ENCODE measurements at places on chromosomes 7 and 10.

- DNase-seq = no peak
Observed at GRCh38 chr10:118692872-118693271, 61.9 kb downstream of the CACUL1 start.

DNA sequence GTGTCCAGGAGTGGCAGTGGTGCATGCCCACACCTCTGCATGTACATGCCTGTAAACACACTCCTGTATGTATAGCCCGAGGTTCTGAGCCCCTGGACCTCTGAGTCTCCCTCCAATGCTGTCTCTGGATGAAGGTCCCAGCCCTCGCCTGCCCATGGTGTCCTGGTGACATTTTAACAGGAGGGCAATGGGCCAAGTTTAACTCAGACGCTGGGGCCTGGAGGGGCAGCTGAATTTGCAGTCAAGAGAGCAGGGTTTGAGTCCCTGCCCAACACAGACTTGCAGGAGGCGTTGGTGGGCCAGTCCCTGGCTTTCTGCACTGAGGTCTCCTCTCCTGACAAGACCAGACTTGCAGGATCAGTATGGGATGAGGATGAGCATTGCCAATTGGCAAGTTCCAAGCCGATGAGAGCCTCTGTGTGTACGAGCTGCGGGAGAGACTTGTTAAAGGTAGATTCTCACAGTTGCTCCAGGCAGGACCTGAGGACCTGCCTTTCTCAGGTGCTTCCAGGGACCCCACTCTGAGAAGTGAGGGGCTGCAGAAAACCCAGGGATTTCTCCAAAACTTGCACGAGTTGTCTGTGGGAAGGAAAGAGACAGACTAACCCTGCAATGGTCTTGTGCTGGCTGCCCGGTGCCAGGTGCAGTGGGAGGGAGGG is 141.9 kb downstream of the ELFN1 start:
- DNase-seq = no peak

DNA sequence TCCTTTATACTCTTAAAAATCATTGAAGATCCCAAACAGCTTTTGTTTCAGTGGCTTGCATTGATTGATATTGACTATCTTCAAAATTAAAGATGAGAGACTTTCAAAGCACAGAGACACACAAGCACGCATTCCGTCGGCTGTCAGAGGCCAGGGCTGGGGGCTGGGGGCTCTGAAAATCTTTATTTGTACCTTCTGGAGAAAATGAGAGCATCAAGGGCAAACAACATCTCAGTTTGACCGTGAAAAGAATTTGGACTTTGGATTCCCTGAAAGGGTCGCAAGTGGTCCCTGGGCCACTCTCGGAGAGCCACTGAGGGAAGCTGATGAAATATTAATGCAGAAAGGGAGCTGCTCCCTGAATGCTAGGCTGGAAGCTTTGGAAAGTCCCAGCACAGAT is 96.4 kb downstream of the CHST15 start:
- DNase-seq = no peak

- no peak for DNase-seq
Observed at GRCh38 chr10:2968401-2969058, 98.8 kb upstream of the PFKP start.

GRCh38 chr7:2761131-2761624 is 73.2 kb downstream of the AMZ1 start:
- no peak for DNase-seq

- no peak for DNase-seq
Observed at GRCh38 chr10:45379891-45380540, 6.0 kb downstream of the ALOX5 start.

- no peak for DNase-seq
Observed at GRCh38 chr7:44460325-44460724, 30.1 kb downstream of the NUDCD3 start.

DNA sequence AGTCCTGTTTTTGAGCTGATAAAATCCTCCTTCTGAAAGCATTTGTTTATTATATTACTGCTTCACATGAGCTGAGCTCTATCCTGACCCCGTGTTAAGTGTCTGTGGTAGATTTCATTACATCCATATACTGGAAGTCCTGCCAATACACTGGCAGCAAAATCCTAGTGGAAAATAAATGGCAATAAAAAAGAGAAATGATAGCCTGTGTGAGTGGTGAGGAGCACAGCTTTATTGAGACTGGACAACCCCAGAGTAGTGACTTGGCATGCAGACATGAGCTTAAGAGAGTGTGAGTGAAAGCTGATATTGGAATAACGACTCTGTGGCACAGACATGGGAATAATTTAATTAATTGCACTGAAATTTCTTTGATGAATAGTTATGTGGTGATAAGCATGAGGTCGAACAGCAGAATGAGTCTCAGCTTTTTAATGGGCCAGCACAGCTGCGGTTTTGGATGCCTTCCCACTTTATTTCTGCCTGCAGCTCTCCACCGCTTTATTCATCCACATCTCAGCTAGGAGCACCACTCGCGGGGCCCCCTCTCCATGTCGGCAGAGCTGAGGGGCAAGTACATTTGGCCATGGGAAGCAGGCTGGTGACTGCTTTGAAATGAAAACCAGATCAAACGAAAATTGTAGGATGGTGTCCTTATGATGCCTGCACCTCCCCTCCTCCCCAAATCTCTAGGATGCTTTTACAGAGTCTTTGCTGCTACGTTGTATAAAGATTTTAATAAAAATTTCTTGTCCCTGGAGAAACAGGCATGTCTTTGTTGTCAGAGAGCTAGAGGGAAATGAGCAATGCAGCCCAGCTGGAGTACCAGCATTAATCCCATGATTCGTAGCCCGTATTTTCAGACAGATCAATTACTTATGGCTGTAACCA is 494.3 kb downstream of the AUTS2 start:
- DNase-seq = peak; percentile 15

DNA sequence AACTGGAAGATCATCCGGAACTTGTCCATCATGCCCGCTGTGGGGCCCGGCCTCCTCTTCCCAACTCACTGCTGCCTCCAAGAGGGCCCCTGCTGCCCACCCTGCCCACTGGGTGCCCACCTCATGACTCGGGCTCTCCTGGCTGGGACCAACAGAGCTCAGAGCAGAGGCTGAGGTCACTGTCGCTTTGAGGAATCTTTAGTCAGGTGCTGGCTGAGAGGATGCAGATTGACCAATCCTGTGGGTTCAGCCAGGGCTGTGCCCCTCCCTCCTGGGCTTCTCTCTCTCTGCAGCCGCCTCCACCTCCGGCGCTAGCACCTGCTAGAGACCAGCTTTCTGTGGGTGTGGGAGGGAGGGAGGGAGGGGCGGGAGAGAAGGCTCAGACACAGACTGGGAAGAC is at the start of gene CALHM1:
CALHM1 (minus strand) TSS at position 181 of the 400 bp plus-strand sequence; CDS start at position 32, 149 bp downstream.
- no peak for DNase-seq

GRCh38 chr10:76125900-76126299 is 694.5 kb downstream of the LRMDA start:
- no peak for DNase-seq

- no peak for DNase-seq
Observed at GRCh38 chr10:43318976-43319960, 52.2 kb upstream of the FXYD4 start.

- no peak for DNase-seq
Observed at GRCh38 chr10:124830445-124830844, 28.8 kb downstream of the ABRAXAS2 start.

- DNase-seq = no peak
Observed at GRCh38 chr7:81604808-81605174, 165.1 kb downstream of the HGF start.

GRCh38 chr10:104052431-104052830 is 33.2 kb downstream of the COL17A1 start:
- no peak for DNase-seq

DNA sequence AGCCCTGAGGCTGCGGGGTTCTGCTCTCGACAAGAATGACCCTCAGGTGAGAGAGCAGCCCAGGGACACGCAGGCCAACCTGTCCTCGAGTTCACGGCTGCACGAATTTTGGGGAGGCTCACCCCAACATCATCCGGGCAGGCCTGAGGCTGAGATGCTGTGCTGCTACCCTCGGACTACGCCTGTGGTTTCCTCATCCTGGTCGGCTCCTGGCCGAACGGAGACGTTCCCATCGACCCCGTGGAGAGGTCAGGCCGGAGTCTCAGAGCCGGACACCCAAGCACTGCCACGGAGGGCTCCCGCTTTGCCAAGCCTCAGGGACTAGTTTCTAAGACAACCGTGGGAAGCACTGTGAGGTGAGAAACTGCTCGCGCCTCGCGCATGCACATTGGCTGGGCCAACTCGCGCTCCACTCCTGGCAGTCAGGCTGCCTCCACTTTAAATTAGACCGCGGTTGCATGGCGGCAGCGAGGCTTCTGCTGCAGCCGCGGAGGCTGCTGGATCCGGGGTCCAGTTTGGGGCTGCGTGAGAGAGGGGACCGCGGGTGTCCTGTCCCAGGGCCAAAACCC is 203.4 kb downstream of the ZNF716 start:
- no peak for DNase-seq

DNA sequence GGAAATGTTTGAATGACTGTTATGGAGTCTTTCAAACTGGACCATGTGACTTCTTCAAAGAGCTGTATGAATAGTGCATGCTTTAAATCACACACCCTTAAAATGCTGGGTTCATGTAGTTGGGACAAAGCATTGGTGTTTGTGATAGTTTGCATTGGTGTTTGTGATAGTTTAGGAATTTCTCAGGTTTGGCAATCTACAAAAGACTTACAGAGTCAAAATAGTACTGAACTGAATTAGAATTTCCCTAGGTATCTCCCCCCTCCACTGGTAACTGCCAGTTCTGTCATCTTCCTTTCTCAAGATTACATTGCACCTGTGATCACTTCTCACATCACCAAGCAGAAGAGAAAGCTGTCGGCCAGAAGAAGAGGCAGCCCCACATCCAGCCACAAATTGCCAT is 261.1 kb downstream of the GATA3 start:
- no peak for DNase-seq

DNA sequence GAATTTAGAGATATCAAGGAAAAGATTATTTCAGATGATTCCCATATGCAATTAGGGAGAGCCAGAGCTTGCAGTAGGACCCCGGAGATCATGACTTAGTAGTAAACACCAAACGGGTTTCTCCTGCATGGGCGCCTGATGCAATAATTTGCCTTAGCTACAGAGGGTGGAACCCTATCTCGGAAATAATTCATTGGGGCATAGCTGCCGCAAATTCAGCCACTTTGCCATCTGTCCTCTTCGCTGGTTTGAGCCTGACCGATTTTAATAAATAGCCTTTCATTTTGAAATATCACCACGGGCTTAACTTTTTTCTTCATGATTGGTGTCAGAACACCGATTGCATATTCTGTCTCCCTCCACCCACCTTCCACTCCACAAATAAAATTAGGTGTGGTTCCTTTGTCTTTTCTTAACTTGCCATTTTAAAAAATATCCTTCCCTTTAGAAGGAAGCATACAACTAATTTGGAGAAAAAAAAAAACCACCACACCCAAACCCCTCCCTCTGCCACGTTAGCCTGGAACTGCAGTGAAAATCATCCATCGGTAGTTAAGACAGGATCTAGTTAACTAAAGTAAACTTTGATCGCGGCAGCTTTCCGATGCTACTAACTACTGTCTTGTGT is 1.4 kb downstream of the GARS1 start:
- no peak for DNase-seq

DNA sequence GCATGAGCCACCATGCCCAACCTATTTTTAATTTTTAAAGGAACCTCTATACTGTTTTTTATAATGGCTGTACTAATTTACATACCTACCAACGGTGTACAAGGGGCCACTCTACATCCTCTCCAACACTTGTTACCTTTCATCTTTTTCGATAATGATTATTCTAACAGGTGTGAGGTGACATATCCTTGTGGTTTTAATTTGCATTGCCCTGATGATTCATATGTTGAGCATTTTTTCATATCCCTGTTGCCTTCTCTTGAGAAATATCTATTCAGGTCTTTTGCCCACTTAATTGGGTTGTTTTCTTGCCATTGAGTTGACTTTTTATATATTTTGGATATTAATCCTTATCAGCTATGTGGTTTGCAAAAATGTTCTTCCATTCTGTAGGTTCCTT is 167.0 kb downstream of the CTTNBP2 start:
- no peak for DNase-seq

GRCh38 chr7:68491523-68492358 is 1106.5 kb upstream of the AUTS2 start:
- no peak for DNase-seq

- DNase-seq = no peak
Observed at GRCh38 chr10:118246332-118247295, 95.5 kb downstream of the FAM204A start.

DNA sequence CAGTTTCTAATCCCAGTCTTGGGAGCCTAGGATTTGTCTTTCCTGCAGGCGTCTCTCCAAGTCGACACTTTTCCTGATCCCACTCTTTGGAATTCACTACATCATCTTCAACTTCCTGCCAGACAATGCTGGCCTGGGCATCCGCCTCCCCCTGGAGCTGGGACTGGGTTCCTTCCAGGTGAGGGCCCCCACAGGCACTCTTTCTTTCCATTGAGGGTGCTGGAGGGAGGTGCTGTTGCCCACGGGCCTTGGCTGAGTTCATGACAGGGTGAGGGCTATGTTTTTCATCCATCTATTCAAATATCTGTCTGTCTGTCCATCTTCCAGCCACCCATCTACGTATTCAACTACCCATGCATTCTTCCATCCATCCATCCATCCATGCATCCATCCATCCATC is 12.6 kb downstream of the GHRHR start:
- no peak for DNase-seq

- DNase-seq = peak; percentile 32
Observed at GRCh38 chr10:35564341-35564968, 40.7 kb upstream of the GJD4 start.

DNA sequence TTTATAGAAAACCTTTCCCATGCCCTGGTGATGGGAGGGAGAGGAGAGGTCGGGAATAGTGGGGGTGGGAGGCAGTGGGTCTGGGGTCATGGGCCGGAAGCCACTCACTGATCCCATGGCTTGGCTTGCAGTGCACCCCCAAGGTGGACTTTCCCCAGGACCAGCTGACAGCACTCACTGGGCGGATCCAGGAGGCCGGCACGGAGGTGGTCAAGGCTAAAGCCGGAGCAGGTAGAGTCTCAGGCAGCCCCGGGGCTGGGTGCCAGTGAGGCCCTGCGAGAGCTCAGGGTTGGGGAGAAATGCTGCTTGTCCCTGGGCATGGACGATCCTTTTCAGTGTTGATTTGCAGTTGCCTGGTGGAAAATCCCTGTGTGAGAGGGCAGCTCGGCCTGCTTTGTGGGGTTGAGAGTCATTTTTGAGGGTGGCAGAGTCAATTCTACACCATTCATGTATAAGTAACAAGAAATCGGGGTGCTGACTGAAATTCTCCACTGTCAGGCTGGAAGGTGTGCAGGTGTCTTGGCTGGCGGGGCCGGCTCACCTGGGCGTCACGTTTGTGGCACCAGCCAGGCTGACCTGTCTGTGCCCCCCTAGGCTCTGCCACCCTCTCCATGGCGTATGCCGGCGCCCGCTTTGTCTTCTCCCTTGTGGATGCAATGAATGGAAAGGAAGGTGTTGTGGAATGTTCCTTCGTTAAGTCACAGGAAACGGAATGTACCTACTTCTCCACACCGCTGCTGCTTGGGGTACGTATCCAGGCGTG is 16.5 kb downstream of the MDH2 start:
- no peak for DNase-seq

GRCh38 chr7:70764701-70765208 is 367.2 kb upstream of the GALNT17 start:
- no peak for DNase-seq

- no peak for DNase-seq
Observed at GRCh38 chr7:10888861-10889260, 84.8 kb upstream of the PHF14 start.
